Stimulated activated CD4-positive, alpha-beta T cell treated with anti-CD3 and anti-CD28 coated beads, Interleukin-2, amount 100 ng/mL, for 24 hours (primary cell): ENCODE measurements at places on chromosomes 3 and 15.
A peak's percentile ranks its signal among the peaks of the same experiment; 100 is the strongest.

DNA sequence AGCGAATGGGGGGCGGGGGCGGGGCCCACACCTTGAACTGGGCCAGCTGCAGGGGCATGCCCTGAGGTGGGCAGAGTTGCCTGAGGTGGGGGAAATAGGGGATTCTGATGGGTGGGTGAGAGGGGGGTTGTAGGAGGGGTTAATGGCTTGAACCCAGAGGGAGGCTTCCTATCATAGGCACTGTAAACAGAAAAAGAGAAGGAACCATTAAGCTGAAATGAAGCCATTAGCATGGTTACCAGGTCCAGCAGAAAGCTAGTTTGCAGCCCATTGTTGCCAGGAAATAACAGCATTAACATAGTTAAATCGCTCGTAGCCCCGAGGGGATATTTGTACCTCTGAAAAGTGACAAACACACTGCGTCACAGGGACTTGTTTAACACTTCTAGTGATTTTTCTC lies 29.0 kb downstream of the ETV5 start:
- DNase-seq: no peak

DNA sequence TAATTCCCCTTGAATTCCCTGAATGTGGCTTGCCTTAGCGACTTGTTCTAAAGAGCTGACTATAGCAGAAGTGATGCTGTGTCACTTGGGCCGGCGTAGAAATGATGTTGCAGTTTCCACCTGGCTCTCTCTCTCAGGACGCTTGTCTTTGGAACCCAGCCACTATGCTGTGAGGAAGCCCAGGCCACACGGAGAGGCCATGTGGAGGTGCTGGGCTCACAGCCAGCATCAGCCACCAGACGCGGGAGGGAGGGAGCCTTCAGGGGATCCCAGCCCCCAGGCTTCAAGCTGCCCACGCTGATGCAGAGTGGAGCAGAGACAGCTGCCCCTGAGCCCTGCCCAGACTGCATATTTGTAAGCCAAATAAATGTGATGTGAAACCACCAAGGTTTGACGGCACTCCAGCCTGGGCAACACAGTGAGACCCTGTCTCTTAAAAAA lies 18.6 kb downstream of the RNU5B-1 start:
- no peak for DNase-seq

DNA sequence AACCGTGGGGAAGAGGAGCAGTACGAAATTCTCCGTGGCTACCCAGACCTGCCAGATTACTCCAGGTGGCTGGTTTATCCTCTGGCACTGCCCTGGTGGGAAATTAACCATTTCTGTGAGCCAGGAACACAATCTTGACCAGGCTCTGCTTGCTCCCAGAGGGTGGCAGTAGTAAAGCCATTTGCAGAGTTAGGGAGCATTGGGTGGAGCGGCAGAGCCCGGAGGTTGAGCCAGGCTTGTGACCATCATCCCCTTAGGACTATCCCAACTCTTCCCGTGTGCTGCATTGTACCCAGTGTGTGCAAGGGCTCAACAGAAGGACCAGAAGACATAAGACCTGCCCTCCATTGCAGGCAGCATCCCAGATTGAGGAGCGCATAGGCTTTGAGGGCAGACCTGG lies 5.3 kb downstream of the KNG1 start:
- no peak for DNase-seq

- DNase-seq: no peak
Measured at GRCh38 chr3:14562121-14562890, 22.2 kb upstream of the GRIP2 start.

DNA sequence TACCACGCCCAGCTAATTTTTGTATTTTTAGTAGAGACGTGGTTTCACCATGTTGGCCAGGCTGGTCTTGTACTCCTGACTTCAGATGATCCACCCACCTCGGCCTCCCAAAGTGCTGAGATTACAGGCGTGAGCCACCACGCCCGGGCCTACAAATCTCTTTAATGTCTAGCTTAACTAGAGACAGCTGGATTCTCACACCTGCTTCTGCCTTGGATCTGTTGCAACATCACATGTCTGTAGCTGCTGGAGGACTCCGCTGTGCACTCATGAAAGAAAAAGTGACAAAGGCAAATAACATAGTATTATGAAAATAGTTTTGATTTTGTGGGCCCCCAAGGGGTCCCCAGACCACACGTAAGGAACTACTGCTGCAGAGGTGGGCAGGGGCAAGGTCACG lies 85.9 kb downstream of the NCEH1 start:
- DNase-seq: no peak

DNA sequence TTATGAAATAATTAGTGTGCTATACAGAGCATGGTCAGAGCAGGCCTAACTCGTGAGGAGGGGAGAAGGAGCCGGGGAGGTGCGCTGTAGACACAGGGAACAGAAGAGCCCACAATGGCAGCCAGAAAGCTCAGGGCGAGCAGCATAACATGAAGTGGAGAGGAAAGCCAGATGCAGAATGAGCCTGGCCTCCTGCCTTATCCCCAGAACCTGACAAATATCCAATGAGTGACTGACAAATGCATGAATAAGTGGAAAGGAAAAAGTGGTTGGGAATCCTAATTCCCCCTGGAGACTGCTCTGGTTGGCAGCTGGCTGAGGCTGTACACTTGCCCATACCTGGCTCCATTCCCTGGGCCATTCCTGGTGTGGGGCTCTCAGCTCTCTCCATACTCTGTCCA lies 9.2 kb upstream of the MST1R start:
- no peak for DNase-seq

DNA sequence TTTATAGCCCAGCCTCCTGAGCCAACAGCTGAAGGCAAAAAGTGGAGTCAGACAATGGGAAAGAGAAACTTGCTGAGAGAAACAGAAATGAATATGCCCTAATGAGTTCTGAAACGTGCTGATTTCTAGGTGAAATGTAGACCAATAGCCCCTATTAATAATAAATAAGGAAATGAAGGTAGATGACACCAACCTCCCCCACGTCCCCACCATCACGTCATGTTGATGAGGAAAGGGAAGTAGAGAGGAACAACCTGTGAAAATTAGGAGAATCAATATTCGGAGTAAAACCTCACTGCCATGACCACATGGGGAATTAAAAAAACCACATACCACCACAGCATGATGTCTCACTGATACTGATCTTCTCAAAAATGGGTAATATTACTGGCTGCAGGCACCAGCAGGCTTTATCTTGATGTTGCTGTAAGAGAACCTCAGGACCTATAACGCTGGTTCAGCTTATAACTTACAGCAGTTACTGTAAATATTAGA lies 64.0 kb downstream of the KAT2B start:
- peak; percentile 49 for DNase-seq

DNA sequence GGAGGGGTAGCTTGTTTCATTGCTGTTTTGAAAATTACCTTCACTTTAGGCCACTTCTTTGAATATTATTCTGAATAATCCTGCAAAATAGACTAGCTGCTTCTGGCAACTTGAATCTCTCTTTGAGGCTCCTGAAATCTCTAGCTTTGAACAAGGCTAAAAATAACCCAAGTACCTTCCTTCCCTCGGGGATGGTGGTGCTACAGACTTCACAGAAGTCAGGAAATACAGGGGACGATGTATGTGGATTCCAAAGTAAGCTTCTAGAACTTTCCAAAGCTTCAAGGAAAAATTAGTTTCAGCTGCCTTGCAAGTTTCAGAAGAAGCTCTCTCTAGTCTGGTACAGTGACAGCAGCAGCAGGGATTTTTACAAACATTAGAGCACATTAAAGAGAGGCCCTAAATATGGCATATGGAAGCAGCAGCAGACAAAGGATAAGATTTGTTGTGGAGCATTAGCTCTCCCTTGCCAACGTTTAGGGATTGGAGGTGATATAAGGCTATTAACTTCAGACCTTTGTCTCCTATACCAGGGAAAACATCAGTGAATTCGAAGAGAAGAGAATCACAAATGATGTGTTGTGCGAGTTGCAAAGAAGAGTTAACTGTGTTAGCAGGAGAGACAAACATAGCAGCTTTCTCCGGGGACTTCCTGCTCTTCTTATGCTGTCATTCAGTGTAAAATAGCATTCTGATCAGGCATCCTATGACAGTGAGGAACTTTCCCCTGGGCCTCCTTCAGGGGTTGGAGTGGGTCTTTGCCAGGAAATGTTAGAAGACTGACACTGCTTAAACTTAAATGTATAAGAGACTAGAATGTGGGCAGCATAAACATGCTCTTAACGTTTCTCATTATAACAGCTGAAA lies 783.0 kb upstream of the ARPP21 start:
- DNase-seq: no peak

- no peak for DNase-seq
Measured at GRCh38 chr3:138213398-138214085, 26.4 kb downstream of the ARMC8 start.

DNA sequence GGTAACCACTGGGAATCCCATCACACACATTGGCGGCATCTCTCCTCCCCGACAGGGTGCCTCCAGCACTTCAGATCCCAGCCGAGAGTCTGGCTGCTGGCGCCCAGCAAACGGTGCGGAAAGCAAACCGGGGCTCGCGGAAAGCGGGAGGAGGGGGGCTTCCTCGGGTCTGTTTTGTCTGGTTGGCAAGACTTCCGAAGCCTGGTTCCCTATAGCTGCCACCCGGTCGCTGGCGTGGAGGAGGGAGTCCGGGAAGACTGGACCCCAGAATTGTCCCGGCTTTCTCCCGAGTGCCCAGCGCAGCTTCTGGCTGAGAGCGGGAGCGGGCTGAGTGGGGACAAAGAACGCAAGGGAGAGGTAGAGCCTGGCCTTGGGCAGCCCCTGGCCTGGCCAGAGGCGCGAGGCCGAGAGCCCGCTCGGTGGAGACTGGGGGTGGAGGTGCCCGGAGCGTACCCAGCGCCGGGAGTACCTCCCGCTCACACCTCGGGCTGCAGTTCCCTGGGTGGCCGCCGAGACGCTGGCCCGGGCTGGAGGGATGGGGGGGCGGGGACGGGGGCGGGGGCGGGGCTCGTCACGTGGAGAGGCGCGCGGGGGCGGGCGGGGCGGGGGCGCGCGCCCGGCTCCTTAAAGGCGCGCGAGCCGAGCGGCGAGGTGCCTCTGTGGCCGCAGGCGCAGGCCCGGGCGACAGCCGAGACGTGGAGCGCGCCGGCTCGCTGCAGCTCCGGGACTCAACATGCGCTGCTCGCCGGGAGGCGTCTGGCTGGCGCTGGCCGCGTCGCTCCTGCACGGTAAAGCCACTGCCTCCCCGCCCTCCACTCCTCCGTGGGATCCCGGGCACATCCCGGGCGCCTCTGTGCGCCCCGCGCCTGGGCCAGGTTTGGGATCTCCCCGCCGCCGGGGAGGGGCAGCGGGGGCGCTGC lies at the start of gene CHRNA7:
Gene CHRNA7, plus strand, starts transcription at position 654 of the 920 bp plus-strand sequence. Its CDS starts 80 bp downstream, at position 734.
- no peak for DNase-seq

GRCh38 chr3:66270701-66271100 lies 49.9 kb downstream of the SLC25A26 start:
- DNase-seq: no peak

DNA sequence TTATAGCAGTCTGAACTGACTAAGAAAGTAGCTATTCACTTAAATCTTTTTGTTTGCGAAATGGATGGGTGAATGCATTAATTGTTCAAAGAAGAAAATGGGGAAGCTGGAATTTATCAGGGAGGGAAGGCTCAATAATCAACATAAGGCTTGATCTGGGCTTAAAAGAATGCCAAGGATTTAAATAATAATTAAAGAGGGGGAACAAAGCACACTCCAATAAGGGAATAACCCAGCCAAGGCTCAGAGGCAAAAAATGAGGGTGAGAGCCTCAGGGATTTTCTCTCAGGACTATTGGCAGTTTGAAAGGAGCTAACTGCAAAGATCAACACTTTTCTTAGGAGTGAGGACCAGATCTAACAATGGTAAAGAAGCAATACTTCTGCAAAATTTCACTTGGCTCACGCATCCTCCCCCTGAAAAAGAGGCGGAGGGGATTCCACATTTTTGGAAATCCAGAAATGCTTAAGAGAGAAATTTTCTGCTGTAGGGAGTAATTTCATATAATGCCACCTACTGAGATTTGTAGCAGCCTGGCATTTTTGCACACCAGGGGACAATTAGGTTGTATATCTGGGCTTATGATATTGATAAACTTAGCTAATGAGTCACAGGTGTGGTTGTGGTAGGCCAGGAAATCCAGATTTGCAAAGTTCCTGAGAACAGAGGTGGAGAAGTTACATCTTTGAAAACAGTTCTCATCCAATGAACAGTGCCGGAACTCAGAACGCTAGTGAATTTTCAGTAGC lies 405.1 kb downstream of the TUSC7 start:
- DNase-seq: no peak

- no peak for DNase-seq
Measured at GRCh38 chr3:104436506-104436905, 930.2 kb upstream of the ALCAM start.

- DNase-seq: no peak
Measured at GRCh38 chr3:122964811-122965210, 62.8 kb downstream of the SEMA5B start.

DNA sequence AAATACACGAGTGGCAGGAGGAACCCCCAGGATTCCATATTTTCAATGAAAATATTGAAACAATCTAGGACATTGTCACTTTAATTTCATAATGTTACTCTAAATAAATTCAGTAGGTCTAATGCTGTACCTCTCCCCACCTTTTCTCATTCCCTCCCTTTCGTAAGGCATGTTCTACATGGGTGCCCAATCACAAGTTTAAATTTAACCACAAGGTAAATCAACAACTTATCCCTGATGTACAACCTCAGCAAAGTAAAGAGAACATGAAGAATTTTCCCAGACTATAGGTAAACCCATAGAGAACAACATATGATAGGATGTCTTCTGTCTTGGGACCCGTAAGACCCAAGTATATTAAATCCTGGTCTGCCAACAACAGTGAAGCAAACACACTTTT lies 53.2 kb upstream of the MITF start:
- DNase-seq: no peak

DNA sequence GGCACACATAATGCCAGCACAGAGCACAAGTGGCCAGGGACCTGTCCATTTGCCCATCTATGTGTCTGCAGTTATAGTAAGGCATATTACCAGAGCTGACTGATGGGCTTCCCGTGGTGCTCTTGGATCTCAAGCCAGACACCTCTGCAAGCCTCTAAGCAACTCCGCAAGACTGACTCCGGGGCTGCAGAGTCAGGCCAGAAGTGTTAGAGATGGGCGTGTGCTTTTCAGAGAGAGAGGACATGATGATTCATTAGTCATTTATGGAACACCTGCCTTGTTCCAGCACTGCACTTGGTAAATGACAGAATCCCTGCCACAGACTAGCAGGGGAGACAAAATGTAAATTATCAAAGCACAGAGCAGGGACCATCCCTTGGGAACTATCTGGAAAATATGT lies 559.0 kb downstream of the PDCD6IP start:
- DNase-seq: no peak
